ENCODE measurements at places on chromosomes 16 and 17.

DNA sequence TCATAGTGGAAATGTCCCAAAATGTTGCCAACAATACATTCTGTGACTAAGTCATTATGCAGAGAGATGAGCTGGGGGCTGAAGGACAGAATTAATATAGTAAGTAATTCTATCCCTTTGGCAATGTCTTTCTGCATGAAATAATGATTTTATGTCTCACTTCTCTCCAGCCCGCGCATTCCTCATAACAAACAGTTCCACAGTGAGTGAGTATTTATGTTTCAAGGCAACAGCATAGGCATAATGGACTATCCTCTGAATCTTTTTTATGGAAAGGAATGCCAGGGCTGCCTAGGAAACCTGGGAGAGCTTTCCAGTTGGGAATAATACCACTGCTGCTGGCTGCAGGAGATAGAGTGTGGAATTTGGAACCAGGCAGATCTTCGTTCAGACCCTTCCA lies 477.7 kb downstream of the HS3ST4 start:
- DNase-seq: no peak

- DNase-seq: no peak
These were observed 45.9 kb upstream of the MED13 start for GRCh38 chr17:62110923-62111484.

- no peak for DNase-seq
These were observed 112.9 kb downstream of the ABCC1 start for GRCh38 chr16:16062023-16062937.

DNA sequence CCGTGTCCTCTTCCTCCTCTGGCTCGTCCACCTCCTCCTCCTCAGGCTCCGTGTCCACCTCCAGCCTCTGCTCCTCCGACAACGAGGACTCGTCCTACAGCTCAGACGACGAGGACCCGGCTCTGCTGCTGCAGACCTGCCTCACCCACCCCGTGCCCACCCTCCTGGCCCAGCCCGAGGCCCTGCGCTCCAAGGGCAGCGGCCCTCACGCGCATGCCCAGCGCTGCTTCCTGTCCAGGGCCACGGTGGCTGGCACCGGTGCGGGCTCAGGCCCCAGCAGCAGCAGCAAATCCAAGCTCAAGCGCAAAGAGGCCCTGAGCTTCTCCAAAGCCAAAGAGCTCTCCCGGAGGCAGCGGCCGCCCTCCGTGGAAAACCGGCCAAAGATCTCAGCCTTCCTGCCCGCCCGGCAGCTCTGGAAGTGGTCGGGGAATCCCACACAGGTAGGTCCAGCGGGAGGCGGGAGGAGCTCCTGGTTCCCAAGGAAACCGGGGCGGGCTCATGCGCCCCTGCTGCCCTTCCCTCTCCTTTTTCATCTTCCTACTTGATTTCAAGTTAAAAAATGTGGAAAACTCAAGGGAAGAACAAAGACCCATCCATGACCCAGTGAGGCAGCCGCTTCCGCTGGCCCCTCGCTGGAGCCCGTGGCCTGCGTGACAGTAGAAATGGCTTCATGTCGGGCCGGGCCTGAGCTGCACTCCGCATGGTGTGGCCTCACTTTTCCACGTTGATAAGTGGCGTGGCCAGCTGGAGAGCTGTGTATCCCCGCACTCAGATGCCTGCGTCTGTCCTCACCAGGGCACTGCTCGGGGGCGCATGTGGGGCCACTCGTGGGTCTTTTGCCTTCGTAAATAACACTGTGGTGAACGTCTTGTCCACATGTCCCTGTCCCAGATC lies 50.7 kb downstream of the ACTG1 start:
- no peak for DNase-seq

DNA sequence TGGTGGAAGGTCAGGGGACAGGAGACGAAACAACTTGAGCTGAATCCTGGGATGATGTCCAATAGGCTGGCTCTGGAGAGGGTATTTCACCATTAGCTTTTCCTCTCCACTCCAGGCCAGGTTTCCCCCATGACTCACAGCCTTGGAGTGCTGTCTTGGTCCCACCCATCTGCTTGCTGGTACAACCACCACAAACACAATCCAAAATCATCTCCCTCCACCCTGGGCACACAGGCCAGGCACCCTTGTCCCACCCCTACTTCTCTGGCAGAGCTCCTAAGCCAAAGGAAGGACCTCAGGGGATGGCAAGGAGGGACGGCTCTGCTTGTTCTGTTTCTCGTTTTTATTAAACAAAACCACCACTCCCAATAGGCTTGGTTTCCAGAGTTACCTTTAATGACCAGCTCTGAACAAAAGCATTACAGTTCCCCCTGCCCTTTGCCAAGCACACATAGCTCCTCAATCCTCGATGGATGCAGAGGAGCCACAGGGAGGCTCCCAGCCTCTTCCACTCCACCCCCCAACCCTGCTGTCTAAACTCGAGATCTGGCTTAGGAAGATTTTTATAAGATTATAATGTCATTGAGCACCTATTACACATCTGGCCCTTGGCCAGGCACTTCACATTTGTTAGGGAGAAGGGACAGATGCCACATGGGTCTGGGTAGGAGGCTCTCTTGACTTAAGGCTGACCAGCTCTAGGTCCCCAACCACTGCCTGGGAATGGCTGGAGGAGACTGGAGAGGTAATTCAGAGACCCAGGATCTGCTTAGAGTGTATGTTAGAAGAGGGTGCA lies 13.3 kb downstream of the CAVIN1 start:
- DNase-seq: no peak

- no peak for DNase-seq
These were observed 275.5 kb upstream of the IRX5 start for GRCh38 chr16:54655121-54655590.

- DNase-seq: no peak
These were observed 19.6 kb downstream of the ZFPM1 start for GRCh38 chr16:88472637-88473205.

- DNase-seq: no peak
These were observed 153.5 kb downstream of the RBFOX3 start for GRCh38 chr17:79457376-79457775.

DNA sequence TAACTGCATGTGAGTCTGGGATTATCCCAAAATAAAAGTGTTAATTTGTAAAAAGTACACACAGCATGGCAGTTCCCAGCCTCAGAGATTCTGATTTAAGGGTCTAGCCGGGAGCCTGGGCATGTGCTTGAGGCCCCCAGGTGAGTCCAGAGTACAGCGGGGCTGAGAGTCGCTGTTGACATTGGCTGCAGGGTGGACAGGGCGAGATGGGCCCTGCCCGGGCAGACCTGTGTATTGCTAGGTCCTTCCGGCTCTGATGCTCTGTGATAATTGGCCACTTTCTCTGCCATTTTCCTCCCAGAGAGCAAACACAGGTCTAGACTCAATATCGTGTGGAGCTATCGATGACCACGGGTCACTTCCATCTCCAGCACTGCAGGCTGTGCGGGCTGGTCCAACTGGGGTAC lies 73.6 kb downstream of the ABCC6 start:
- no peak for DNase-seq

DNA sequence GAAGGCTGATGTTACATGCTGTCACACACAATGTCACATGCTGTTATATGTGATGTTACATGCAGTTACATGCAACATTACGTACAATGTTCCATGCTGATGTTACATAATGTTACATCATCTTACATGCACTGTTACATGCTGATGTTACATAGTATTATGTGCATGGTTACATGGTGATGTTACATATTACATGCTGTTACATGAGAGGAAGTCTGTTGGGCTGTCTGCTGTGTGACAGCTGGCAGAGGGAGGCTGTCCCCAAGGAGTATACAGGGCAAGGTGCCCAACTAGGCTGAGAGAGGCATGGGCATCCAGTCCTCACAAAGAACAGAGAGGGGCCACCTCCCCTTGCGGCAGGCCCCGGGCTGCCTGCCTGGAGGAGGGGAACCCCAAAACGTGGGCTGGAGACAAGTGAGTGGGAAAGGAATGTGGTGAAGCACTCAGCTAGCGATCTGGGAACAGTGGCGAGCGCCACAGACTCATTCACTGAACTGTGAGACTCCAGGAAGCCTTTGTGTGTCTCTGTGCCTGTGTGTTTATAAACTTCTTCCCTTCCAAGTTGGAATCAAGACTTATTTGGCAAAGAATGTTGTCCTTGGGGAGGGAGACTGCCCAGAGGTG lies 30.6 kb downstream of the TMEM92 start:
- DNase-seq: no peak

- DNase-seq: no peak
These were observed 37.8 kb downstream of the ITGAE start for GRCh38 chr17:3762922-3763776.

GRCh38 chr16:21218153-21218552 lies 6.8 kb upstream of the ZP2 start:
- no peak for DNase-seq

Measured in NCI-H1930 (cell line).